ENCODE measurements at places on chromosomes 4 and X.

DNA sequence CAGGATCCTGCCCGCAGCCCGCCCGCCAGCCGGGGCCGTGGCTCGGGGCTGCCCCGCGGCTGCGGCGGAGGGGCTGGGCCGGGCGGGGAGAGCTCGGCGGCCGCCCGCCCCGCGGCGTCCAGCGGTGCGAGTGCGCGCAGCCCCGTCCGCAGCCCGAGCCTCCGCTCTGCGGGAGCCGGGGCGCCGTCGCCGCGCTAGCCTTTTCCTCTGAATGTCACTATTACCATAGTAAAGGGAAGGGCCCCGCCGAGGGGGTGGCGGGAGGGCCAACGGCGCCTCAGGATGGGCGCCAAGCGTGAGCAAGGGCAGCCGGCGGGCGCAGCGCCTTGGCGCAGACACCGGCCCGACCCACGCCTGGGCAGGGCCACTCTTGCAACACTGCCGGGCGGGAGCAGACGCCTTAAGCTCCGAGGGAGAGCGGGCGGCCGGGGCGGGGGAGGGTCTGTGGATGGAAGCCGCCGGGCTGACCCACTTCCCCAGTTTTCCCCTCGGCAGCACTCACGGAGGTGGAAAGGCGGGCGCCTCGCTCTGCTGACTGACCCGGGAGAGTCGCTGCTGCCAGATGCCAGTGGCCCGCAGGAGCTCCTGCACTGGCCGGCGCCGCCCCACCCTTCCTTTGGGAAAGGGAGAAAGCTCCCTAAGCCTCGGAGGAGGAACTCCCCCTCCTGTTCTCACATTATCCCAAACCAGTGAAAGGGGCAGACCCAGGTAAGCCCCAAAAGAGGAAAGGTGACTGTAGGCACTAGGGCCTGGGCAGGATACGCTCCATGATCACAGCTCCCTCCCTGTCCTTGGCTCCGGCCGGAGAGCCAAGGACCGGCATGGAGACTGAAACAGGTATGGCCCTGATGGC lies 329.4 kb downstream of the HNRNPD start:
- DNase-seq = peak; percentile 54

DNA sequence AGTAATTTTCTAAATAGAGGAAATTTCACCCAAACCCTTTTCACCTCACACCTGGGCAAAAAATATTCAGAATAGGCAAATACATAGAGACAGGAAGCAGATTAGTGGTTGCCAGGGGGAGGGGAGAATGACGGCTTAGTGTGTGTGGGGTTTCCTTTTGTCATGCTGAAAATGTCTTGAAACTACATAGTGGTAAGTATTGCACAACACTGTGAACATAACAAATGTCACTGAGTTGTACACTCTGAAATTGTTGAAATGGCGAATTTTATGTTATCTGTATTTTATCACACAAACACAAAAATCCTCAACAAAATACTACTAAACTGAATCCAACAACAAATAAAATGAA lies 60.7 kb upstream of the PLAC1 start:
- DNase-seq = peak; percentile 76

DNA sequence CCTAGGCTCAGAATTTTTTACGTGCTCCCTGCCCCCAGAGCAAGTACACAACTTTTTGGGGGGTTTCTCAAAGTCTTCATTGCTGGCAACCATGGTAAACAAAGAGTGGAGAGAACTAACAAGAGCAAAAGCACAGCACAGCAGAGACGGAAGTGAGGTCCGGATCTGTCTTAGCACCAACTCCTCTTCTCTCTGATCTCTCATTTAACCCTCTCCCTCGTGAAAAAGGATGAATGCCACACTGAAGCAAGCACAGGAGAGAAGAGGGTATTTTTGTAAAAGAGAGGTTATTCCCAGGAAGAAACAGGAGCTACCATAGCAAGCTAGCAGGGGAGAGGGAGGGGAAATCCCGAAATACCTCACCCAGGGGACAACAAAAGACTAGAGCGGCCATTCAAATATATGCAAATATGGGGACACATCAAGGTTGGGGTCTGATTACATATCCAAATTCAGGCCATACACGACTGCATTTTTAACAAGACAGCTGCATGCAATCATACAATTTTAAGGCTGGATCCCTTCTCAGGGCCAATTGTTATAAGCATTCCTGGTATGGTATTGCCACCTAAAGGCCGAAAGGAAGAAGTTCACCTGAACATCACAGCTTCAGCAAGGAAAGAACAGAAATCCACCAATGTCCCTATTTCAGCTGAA lies 46.6 kb downstream of the CD40LG start:
- no peak for DNase-seq

- DNase-seq = no peak
These were observed 6.5 kb upstream of the SMARCA1 start for GRCh38 chrX:129529685-129530281.

DNA sequence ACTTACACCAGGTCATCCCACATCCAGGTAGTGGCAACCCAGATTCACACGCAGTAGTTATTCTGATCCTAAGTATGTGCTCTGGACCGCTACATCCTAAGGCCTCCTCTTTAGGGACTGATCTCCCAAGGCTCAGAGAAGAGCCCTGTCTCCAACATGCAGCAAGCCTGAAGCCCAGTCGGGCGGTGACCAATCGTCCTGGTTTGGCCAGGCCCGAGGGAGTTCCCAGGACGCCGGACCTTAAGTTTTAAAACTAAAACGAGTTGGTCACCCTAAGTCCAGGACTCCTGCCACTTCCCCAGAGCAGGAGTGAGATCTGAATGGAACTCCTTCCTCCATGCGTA lies 385 bp downstream of the LYAR start:
- no peak for DNase-seq

DNA sequence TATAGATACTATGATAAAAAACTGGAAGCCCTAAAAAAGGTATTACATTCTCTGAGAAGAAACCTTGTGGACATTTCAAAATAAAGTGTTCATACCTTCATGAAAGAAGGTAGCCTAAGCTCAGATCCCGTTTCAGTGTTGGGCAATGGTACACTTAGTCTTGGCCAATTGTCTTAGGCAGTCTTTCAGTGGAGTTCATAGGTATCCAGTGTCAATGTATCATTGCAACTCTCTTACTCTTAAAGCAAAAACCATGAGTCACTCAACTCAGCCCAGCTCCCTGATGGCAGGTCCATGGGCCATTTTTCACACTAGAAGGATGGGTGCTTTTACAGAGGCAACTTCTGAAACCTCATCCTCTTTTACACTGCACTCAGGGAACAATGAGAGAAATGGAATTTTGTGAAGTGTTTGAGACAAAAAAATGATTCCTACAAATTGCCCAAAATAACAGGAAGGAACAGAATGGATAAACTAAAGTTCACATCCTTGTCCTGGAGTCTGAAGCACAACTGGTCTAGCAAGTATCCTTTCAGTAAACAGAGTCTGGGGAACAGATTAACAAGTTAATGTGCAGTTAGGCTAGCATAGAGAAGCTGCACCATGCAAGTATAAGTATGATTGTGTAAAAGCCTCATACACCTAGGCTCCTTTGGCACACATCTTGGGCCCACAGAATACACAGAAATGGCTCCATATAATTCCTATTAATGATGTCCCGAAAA lies 7.0 kb upstream of the ZNF827 start:
- no peak for DNase-seq

DNA sequence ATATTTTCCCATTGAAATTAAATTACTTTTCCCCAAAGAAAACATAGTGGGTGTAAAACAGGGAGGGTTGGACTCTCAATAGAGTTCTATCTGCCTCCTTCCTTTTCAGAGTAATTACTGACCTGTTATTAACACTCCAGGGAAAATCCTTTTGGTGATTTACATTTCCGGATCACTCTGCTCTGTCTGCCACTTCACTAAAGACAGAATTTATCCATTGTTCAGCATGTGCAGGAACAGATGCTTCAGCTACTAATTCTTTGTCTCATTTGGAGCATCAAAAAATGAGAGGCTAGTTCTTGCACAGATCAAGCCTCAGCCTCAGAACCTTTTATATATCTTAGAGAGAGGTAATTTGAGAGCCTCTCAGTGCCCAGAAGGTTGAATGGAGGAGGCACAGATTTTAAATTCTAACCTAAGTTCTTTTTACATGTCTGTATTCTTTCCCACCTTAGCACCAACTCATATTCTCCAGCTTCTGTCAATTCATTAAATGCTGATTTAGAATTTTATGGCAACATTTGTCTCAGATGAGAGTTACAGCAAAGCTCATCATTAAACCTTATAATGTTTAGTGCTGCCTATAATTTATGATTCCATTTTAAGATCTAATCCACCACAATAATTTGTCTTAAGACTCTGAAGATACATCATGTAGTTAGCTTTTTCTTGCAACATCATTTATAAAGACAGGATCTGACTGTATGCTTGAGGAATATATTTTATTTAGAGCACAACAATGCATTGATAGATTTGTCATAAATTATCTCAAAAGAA lies 1494.4 kb downstream of the STIM2 start:
- DNase-seq = no peak

DNA sequence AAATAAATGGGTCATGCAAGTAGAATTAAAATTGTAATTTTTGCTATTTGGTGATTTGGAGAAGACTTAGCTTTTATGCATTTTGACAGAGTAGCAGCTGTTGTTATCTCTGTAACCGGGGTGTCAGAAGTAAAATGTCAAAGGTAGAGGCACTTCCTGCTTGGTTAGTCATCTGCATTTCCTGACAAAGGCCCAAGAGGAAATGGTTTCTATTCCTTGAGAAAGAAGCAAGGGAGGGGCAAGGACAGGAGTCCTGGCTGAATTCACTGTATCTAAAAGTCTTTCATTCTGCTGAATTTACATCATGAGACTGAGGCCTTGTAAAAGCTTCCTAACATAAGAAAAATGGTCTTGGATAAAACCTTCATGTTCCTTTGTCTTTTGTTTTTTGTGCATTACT lies 550.9 kb upstream of the BOD1L1 start:
- DNase-seq = no peak

DNA sequence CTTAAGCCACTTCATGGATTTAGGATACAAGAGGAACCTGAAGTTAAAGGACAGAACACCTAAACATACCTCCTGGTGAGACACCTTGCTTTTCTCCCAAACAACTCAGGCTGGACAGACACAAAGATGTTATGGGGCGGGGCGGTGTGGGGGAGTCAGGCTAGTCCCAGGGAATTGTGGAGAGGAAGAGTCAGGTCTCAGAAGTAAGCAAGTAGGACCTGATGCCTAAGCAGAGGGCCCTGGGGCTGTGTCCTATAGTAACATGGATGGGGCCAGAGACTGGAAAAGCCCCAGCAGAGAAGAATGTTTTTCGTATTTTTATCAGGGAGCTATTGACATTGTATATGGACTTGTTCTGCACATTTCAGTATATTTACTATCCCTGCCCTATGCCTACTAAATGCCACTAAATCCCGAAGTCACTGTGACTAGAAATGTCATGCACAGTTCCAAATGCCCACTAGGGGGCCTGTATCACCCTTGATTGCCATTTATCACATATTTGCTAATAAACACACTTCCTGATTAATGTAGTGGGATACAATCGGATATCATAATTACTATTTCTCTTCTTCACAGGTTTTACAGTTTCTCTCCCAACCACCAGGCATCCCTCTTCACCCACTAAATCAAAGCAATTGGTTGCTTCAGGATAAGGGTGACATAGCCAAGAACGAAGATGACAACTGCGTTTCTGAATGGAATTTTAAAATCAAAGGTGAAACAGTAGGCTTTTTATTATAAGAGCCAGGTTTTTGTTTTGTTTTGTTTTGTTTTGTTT lies 23.8 kb upstream of the ARHGAP10 start:
- peak; percentile 42 for DNase-seq

GRCh38 chr4:61225656-61226055 lies 25.5 kb downstream of the ADGRL3 start:
- DNase-seq = no peak

DNA sequence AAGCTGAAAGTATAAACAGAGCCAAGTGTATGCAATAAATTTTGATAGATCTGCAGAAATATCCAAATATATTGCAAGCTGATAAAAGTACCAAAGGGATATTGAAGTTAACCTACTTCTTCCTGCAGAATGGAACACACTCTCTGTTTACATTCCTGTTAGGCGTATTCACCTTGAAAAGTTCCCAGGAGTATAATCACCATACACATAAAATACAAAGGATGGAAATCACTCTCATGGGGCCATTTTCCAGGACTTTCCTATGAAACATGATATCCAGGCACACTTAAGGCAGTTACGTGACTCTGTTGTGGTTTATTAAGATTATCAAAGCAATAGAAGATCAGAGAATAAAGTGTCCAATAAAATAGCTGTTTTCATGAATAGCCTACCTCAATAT lies 1142.3 kb downstream of the NLGN4X start:
- DNase-seq = no peak

DNA sequence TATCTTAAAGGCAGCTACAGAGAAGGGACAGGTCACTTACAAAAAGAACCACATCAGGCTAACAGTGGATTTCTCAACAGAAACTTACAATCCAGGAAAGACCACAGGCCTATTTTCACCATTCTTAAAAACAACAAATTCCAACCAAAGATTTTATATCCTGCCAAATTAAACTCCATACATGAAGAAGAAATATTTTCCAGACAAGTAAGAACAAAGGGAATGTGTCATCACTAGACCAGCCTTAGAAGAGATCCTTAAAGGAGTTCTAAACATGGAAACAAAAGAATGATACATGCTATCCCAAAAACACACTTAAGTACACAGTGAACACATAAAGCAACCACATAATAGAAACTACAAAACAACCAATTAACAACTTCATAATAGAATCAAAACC lies 105.6 kb downstream of the ANXA10 start:
- DNase-seq = no peak

GRCh38 chr4:119725688-119726330 lies 97.2 kb upstream of the PDE5A start:
- DNase-seq = no peak

- no peak for DNase-seq
These were observed 36.6 kb downstream of the JADE1 start for GRCh38 chr4:128846063-128846462.

DNA sequence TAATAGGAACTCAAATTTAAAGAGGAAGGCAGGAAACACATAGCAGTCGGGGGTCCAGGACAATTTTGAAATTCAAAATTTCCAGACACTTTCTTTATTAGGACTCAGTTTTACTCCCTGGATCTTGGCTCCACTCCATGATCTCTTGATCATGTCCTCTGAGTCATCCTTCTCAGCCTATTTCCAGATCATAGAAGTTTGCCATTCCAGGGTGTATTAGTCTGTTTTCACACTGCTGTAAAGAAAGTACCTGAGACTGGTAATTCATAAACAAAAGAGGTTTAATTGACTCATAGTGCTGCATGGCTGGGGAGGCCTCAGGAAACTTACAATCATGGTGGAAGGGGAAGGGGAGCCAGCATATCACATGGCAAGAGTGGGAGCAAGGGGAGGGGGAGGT lies 564.7 kb upstream of the ACTRT1 start:
- DNase-seq = no peak

DNA sequence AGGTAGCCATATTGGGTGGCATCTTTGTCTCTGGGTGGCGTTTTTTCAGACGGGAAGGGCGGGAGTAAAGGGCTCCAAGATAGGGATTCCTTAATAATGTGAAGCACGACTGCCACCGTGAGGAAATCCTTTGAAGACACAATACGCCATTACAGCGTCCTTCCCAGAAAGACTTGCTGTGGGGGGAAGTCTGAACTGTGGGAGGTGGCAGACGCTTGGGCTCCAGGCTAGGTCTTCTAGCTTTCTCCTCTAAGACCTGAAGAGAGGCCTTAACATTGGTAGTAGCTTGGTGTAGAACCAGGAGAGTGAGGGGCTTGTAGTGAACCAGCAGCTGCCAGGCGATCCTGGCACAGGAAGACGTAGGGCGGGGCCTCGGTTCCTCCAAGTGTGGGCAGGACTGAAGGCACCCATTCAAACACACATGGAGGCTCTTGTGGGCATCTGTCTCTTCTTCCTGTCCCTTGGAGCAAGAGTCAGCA lies 197.3 kb downstream of the OR13H1 start:
- peak; percentile 27 for DNase-seq

- DNase-seq = no peak
These were observed 577.1 kb downstream of the ANKRD50 start for GRCh38 chr4:124135409-124135813.

Data from trophoblast cell (in vitro differentiated cells and primary cell).